ENCODE measurements at places on chromosomes 6 and 20. TPM values are rescaled to one million over a fixed set of nuclear protein-coding genes. Genes with fewer than 3 reads are reported as not detected.

- peaks cover 41% of the 10 kb centered on the region for H3K4me1 ChIP-seq
- no peak overlapping the region for H3K4me3 ChIP-seq
Observed at GRCh38 chr6:15429141-15430110, 183.6 kb downstream of the JARID2 start.

- no peak overlapping the region for H3K27ac ChIP-seq
- H3K36me3 ChIP-seq, result no peaks in the 10 kb centered on the region
- DNase-seq, result no peak
- no peaks in the 10 kb centered on the region for H3K27me3 ChIP-seq
- H3K4me1 ChIP-seq, result no peaks in the 10 kb centered on the region
Observed at GRCh38 chr6:14910692-14911547, 334.9 kb upstream of the JARID2 start.

DNA sequence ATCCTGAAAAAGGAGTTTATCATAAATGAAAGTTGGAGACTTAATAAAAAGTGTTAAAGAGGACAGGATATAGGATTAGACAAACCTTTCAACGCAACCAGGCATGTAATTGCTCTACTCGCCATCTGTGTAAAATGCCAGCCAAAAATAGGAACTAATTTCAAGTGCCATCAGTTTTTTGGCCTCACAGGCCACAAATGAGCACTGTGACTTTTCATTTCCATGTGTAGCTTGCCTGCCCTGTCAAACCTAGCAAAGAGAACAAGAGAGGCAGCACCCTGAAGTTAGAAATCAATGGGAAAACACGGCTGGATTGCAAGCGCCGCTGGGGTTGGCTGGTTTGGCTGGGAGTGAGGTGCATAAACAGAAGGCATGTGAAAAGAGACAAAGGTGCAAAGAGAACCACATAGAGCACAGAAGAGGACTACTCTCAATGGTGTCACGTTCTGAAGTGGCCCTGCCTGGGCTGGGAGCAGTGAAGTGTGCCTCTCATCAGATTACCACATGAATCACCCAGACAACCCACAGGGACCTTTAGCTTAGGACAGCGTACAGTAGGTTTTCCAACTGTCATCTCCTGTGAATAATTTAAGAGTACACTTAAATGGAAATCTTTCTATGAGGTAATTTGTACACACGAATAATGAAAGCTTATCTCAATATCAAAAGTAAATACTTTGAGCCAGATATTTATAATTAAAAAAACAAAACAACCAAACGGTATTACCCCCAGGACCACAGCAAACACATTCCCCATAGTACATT lies 78.0 kb upstream of the NHSL1 start:
- H3K27me3 ChIP-seq, result no peaks in the 10 kb centered on the region
- no peak overlapping the region for H3K27ac ChIP-seq
- H3K4me3 ChIP-seq, result no peak overlapping the region
- no peak for DNase-seq
- H3K4me1 ChIP-seq, result peaks cover 7% of the 10 kb centered on the region

DNA sequence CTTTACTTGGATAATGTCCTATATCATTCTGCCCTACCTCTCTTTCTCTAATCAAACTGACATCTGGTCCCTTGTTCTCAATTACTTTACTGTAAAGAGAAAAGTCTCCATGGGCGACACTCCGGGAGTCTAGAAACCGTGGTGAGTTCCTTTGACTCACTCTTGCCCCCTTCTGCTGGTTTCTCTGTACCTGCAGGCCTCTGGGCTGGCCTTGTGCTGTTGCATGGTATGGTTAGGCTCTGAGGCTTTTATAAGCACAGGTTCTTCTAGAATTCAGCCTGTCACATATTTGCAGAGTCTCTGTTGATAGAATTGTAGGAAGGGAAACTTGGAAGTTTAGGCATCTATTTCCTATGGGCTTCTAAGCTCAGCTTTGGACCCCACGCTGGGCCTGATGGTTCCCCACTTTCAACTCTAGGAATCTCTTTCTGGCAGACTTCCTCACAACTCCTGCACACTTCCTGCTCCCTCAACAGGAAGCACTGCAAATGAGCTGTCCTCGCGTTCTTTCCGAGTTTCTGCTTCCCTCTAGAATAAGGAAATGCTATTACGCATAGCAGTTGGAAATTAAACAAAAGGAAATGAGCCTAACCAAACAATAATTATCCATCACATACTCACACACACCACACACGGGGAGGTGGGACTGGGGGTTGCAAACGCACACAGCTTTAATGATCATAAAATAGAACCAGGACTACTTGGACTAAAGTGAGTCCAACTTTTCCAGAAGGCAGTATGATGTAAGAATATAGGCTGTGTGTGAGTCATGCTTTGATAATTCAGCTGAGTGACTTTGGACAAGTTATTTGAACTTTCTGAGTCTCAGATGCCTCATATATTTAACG lies 683.3 kb downstream of the QKI start:
- H3K36me3 ChIP-seq, result no peaks in the 10 kb centered on the region
- no peaks in the 10 kb centered on the region for H3K27me3 ChIP-seq
- H3K4me3 ChIP-seq, result no peak overlapping the region
- no peaks in the 10 kb centered on the region for H3K4me1 ChIP-seq

CNKSR3 gene
- polyA plus RNA-seq, result 1.9 TPM

- H3K27me3 ChIP-seq, result no peaks in the 10 kb centered on the region
- no peaks in the 10 kb centered on the region for H3K36me3 ChIP-seq
- no peak overlapping the region for H3K4me3 ChIP-seq
Observed at GRCh38 chr6:116073765-116074440, 13.2 kb upstream of the FRK start.

GRCh38 chr6:132147530-132148011 lies 196.4 kb upstream of the CCN2 start:
- no peak overlapping the region for H3K27ac ChIP-seq
- H3K27me3 ChIP-seq, result no peaks in the 10 kb centered on the region
- no peaks in the 10 kb centered on the region for H3K4me1 ChIP-seq

DNA sequence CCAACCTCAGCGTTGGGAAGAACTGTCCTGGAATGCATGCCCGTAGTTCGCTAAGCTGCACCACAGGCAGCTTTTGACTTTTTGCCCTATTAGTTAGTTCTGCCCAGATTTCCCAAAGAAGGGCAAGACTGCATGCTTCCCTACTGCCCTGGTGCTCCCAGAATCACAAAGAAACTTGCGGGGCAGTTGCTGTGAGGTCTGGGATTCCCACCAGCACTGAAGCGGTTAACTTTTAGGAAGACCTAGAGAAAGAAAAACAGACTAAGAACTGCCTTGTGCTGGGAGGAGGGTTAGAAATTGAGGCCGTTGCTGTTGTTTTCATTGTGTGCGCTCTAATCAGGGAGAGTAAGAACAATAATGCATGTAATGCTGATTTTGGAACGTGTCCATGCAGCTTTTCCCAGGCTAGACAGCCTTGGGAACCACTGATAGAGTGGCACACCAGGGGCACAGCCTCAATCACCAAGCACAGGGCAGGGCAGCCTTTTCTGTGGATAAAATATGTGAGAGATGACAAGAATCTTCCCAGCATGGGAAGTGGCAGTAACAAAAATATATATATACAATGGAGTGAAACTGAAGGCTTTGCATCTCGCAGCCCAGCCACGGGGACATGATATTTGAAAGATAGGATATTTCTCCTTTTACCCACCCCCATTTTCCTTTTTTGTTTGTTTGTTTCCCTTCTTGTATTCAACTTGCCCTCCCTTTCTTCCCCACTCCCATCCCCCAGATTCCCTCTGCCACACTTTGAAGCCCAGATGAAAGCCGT lies 137.7 kb upstream of the HEY2 start:
- H3K27ac ChIP-seq, result no peak overlapping the region
- H3K4me3 ChIP-seq, result no peak overlapping the region
- no peaks in the 10 kb centered on the region for H3K36me3 ChIP-seq
- no peak for DNase-seq
- no peaks in the 10 kb centered on the region for H3K4me1 ChIP-seq
- no peaks in the 10 kb centered on the region for H3K27me3 ChIP-seq

GRCh38 chr20:10911298-10911697 lies 237.5 kb upstream of the JAG1 start:
- DNase-seq, result no peak
- H3K27ac ChIP-seq, result no peak overlapping the region
- no peaks in the 10 kb centered on the region for H3K4me1 ChIP-seq
- H3K4me3 ChIP-seq, result no peak overlapping the region
- H3K27me3 ChIP-seq, result no peaks in the 10 kb centered on the region

LGSN gene
- not detected for polyA plus RNA-seq

- no peak overlapping the region for H3K4me3 ChIP-seq
- no peak overlapping the region for H3K27ac ChIP-seq
- no peaks in the 10 kb centered on the region for H3K36me3 ChIP-seq
- no peak for DNase-seq
Observed at GRCh38 chr6:36716476-36717093, 19.0 kb downstream of the RAB44 start.

GRCh38 chr20:51543422-51543788 lies 886 bp upstream of the NFATC2 start:
- H3K4me3 ChIP-seq, result no peak overlapping the region
- H3K27ac ChIP-seq, result no peak overlapping the region
- DNase-seq, result no peak
- H3K27me3 ChIP-seq, result peaks cover 62% of the 10 kb centered on the region
- H3K36me3 ChIP-seq, result no peaks in the 10 kb centered on the region
- peaks cover 8% of the 10 kb centered on the region for H3K4me1 ChIP-seq

HLA-F gene
- polyA plus RNA-seq, result 36.2 TPM

DNA sequence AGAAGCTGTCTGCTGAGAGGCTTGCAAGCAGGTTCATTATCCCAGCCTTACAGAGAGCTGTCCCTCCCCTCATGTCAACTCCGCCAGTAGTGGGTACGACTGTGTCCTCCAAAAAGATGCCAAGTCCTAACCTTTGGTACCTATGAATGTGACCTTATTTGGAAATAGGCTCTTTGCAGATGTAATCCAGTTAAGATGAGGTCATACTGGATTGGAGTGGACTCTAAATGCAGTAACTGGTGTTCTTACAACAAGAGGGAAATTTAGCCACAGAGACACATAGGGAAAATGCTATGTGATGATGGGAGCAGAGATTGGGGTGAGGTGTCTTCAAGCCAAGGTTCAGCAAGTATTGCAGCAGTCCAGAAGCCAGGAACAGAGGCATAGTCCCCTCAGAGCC lies 90.8 kb upstream of the FOXP4 start:
- DNase-seq, result no peak
- no peak overlapping the region for H3K4me3 ChIP-seq
- H3K27ac ChIP-seq, result no peak overlapping the region

- H3K27ac ChIP-seq, result peak overlapping the region; percentile 90
- DNase-seq, result no peak
- peak overlapping the region; percentile 44 for H3K4me3 ChIP-seq
- H3K36me3 ChIP-seq, result no peaks in the 10 kb centered on the region
- H3K27me3 ChIP-seq, result no peaks in the 10 kb centered on the region
Observed at GRCh38 chr6:5670381-5670780, 336.3 kb downstream of the NRN1 start.

GRCh38 chr20:37347347-37347823 lies 1.4 kb downstream of the SRC start:
- DNase-seq, result no peak
- H3K27me3 ChIP-seq, result no peaks in the 10 kb centered on the region
- peaks cover 24% of the 10 kb centered on the region for H3K4me1 ChIP-seq
- H3K27ac ChIP-seq, result no peak overlapping the region

GRCh38 chr20:35284267-35284991 lies at the start of gene EIF6:
Gene EIF6 (minus strand): TSS chr20:35284772. CDS start chr20:35284487, 285 bp downstream.
- H3K4me3 ChIP-seq, result peak within 1 kb of the TSS; percentile 76
- peaks cover 28% of the 10 kb centered on the region for H3K4me1 ChIP-seq
- DNase-seq, result peak; percentile 83
- peaks cover 5% of the 10 kb centered on the region for H3K36me3 ChIP-seq

DEFB132 gene
- polyA plus RNA-seq, result not detected

C20orf144 gene
- polyA plus RNA-seq, result not detected

GRCh38 chr6:21201637-21202350 lies 391.8 kb upstream of the SOX4 start:
- no peak overlapping the region for H3K4me3 ChIP-seq
- H3K27me3 ChIP-seq, result no peaks in the 10 kb centered on the region
- DNase-seq, result no peak
- peaks cover 6% of the 10 kb centered on the region for H3K4me1 ChIP-seq

DNA sequence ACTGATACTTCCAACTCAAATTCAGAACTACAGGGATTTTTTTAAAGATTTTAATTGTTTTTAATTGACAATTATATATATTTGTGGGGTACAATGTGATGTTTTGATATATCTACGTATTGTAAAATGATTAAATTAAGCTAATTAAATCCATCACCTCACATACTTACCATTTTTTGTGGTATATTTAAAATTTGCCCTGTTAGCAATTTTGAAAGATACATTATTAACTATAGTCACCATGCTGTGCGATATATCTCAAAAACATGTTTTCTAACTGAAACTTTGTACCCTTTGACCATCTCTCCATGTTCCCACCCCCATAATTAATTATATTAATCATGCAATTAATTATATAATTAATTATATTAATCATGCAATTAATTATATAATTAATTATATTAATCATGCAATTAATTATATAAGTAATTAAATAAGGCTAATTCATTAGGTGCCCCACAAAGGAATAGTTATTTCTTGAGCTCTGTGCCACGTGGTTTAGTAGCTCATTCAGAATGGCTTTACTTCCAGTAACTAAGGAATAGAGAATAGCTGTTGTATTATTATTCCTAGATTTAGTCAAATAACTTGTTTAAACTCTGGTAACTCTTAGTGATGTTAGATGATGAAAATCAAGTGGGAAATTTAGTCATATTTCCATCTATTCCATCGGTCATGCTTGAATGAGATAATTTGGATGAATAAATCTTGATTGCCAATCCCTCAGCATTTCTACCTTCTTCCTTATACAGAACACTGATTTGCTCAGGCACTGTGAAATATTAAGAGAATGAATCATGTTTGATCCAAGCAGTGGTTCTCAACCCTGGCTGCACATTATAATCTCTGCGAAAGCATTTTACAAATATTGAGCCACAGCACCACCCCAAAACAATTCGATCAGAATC lies 25.1 kb downstream of the LOC128125822 start:
- DNase-seq, result no peak
- H3K4me1 ChIP-seq, result peaks cover 11% of the 10 kb centered on the region
- no peaks in the 10 kb centered on the region for H3K27me3 ChIP-seq
- no peak overlapping the region for H3K27ac ChIP-seq
- H3K4me3 ChIP-seq, result peak overlapping the region; percentile 97
- no peaks in the 10 kb centered on the region for H3K36me3 ChIP-seq

GRCh38 chr6:34465531-34466241 lies at the start of gene PACSIN1:
Gene PACSIN1 (plus strand): TSS chr6:34466076. CDS start chr6:34526306, 60,230 bp downstream.
- peaks cover 17% of the 10 kb centered on the region for H3K27me3 ChIP-seq
- no peak for DNase-seq
- H3K4me1 ChIP-seq, result peaks cover 8% of the 10 kb centered on the region
- H3K36me3 ChIP-seq, result no peaks in the 10 kb centered on the region
- H3K27ac ChIP-seq, result no peak within 1 kb of the TSS

DNA sequence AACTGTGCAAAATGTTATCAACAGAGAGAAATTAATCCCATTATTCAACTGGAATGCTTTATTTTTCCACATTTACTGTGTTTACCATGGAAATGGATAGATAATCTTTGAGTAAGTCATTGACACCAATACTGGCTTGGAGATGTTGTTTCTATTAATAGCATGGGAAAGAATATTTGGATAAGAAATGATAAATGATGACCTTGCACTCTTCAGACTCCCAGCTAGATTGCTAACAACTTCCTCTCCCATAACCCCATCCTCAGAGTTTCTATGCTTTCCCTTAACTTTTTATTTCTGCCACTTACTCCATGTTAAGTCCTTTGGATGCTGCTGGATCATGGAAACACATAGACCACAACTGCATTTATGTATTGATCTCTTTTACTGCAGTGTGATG lies 182.5 kb downstream of the FNDC1 start:
- no peaks in the 10 kb centered on the region for H3K27me3 ChIP-seq
- no peak overlapping the region for H3K4me3 ChIP-seq
- DNase-seq, result no peak
- H3K36me3 ChIP-seq, result no peaks in the 10 kb centered on the region
- H3K4me1 ChIP-seq, result no peaks in the 10 kb centered on the region
